Stimulated activated CD4-positive, alpha-beta T cell treated with anti-CD3 and anti-CD28 coated beads, Interleukin-12 subunit alpha, Interleukin-12 subunit beta, amount 100 ng/mL, for 4 hours (primary cell): ENCODE measurements at places on chromosomes 7 and 10.

DNA sequence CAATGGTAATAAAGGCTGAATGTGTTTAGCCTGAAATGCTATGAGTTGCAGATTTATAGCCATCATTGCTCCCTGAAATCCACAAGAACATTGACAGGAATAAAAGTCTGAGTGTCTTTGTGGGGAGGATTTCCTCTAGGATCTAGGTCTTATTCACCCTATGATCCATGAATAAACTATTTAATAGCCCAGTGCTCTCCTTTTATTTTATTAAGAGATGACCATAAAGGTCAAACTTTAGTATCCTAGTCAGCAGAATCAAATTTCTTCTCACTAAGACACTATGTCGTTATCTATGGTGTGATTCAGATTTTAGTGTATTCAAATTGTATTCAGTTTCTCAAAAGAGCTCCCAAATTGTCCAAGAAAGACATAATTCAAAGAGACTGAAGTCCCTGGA is 67.8 kb upstream of the AKR1E2 start:
- no peak for DNase-seq

DNA sequence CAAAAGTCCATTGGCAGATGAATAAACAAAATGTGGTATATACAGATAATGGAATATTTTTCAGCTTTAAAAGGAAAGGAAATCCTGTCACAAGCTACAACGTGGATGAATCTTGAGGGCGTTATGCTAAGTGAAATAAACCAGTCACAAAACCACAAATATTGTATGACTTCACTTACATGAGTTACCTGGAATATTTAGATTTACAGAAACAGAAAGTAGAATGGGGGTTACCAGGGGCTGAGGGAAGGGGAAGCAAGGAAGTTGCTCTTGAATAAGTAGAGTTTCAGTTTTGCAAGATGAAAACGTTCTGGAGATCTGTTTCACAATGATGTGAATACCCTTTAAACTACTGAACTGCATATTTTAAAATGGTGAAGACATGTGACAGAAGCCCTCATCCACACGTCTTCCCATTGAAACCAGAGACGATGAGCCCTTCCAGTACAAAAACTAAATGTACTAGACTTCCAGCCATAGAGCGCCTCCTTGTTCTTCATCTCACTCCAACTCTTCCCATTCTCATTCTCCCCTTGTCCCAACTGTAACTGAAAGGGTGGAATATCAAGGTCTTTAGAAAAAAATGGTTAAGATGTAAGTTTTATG is 62.4 kb downstream of the MICU1 start:
- DNase-seq, result no peak

DNA sequence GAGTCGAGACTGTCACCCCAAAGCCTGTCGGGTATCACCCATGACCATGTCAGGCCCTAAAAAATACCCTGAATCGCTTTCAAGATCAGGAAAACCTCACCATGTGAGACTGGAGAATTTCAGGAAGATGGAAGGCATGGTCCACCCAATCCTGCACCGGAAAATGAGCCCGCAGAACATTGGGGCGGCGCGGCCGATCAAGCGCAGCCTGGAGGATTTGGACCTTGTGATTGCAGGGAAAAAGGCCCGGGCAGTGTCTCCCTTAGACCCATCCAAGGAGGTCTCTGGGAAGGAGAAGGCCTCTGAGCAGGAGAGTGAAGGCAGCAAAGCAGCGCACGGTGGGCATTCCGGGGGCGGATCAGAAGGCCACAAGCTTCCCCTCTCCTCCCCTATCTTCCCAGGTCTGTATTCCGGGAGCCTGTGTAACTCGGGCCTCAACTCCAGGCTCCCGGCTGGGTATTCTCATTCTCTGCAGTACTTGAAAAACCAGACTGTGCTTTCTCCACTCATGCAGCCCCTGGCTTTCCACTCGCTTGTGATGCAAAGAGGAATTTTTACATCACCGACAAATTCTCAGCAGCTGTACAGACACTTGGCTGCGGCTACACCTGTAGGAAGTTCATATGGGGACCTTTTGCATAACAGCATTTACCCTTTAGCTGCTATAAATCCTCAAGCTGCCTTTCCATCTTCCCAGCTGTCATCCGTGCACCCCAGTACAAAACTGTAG is 176.2 kb downstream of the RTKN2 start:
- no peak for DNase-seq

- DNase-seq, result no peak
These were observed 36.9 kb downstream of the FRMPD2 start for GRCh38 chr10:48237259-48238250.

DNA sequence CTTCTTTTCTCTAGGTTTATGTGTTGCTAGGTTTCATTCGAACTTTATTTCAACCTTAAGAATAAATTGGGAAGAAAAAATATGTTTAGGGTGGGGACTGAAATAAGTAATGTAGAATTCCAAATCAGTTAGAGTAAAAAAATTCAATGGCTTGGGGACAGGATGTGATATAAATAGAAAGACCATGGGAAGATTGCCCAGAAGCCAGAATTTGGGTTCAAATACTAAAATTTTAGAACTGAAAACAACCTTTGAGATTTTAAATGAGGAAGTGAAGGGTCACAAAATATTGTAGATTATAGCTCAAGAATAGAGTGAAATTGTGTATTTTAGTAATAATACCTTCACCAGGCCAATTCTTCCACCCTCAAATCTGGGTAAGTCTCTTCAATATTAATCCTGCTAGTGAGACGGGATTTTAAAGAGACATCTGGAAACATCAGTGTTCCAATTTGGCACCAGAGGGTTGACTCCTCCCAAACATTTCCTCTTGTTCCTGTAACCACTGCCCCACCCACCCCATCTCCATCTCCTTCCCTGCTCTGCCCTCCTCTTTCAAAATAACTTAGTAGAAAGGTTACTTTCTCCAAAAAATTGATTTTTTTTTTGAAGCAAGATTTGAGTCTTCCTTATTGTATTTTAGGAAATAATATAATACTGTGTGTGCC is 51.3 kb upstream of the FAM3C start:
- DNase-seq, result no peak

DNA sequence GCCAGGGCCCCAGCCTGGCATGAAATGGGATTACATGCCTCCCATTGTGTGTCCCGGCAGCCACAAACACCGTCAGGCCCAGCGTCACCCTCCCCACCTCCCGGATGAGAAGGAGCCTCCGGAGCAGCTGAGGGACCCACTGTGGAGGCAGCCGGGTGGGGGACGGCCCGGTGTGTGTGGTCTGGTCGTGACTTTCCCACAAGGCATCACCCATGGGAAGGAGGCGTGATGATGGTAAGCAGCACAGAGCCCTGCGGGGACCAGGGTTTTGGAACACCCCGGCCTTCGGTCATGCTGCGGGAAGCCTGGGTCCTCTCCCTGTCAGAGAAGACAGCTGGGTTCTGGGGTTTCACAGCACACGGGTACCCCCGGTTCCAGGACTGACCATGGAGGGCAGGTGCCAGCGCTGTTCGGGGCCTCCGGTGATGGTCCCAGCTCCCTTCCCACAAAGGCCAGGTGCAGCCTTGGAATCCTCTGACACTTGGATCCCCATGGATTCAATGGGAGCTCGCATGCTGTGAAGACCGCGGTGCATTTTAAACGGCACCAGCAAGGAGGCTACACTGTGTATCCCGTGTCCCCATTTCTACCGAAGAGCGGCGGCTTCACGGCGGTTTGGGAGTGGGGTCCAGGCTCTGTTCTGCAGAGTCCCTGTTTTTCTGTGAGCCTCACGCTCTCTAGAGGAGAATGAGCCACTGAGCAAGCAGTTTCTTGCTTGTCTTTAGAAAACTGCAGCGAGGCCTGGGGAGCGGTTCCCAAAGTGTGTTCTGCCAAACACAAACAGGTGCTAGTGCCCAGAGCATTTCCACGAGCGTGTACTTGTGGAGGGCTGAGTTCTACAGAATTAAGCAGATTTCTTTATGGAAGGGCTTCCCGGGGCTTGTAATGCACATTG is 336.0 kb downstream of the ADARB2 start:
- DNase-seq, result no peak

DNA sequence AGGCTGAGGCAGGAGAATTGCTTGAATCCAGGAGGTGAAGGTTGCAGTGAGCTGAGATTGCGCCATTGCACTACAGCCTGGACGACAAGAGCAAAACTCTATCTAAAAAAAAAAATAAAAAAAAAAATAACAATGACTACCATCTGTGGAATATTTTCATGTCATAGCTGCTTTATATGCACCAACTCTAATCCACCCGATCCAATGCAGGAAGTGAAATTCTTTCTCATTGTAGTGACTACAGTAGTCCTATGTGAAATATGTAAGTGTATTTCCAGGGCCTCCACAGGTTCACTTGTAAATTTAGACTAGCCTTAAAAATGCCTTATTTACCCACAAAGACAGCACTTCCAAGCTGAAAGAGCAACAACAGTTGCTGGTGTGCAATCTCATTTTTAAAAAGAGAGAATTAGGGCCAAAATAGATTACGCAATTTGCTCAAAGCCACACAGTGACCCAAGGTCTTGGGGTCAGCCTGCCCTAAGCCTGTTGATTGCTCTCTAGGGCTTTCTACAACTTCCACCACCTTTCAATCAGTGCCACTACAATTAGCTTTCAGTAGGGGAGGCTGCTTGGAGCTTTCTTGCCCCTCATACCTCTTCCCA is 25.8 kb upstream of the EGFR start:
- no peak for DNase-seq

- no peak for DNase-seq
These were observed 465.2 kb downstream of the MDFIC start for GRCh38 chr7:115387137-115387536.

DNA sequence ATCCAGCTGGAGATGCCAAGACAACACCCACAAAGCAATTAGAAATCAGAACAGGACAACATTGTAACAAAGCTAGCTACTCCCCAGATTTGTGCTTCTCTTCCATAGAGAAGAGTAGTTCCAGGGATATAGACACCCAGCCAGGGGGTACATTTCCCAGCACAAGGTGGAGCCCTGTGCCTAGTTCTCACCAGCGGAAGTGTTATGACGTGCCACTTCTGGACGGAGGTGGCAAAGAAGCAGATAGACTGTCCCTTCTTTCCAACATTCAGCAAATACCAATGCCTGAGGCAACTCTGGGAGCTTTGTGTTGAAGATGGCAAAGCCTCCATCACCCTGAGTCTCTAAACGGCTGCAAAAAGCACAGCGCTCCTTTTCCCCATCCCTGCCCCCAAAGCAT is 23.4 kb upstream of the GSAP start:
- no peak for DNase-seq

- DNase-seq, result no peak
These were observed 50.8 kb downstream of the CNOT4 start for GRCh38 chr7:135459076-135459475.

GRCh38 chr7:44259547-44260457 is 59.0 kb downstream of the YKT6 start:
- no peak for DNase-seq

- DNase-seq, result no peak
These were observed 26.9 kb upstream of the LAMB4 start for GRCh38 chr7:108156897-108157605.

DNA sequence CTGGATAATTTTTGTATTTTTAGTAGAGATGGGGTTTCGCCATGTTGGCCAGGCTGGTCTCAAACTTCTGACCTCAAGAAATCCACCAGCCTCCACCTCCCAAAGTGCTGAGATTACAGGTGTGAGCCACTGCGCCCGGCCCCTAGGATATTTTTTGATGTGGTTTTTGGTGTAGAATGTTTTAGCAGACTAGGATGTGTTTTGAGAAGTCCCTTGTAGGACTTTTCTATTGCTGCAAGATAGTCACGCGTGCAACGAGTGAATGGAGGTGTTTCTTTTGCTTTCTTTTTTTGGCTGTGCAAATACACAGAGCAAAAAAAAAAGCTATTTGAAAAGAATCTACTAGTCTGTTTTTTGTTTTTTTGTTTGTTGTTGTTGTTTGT is 29.8 kb upstream of the KLF6 start:
- no peak for DNase-seq

DNA sequence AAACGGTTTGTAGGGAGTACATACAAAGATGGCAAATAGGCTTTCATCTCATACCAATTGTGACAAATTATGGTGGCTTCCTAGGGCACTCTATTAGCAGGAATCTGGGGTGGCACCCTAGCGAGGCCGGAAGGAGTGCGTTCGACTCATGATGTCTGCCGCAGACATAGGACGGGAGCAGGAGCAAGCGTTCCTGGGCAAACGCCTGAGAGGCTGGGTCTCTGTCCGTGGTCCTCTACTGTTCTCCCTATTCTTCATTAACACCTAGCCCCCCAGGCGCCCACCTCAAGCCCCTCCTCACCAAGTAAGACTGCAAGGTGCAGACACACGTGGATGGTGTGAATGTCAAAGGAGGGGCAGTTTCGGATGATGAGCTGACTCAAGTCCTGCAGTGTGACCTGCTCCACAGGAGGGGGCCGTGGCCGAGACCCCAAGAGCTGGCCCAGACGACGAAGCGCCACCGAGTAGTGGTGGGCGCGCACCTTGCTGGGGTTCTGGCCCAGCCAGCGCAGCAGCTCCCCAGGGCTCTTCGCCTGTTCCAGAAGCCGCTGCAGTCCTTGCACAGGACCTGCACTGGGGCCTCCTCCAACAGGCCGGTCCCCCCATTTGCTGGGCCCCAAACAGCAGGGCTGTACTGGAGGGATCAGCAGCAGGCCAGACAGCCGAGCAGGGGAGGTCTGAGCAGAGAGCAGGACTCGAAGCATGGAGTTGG is 1.3 kb downstream of the FASTK start:
- DNase-seq, result no peak

DNA sequence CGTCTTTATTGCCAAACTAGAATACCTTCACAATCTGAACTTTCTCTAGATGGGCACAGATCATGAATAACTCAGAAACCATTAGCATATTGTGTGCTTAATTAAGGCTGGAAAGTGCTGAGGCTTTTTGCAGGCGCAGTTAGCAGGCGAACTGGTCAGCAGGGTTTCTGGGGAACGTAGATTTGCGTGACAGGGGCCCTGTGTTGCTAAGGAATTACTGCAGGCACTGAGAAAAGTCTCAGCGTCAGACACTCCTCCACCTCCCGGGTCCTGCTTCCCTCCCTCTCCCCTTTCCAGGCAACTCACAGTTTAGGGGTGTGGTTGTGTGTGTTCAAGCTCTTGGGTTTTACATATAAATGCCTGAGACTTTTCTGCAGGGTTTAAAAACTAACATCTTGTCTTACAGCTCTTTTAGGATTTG is 2.2 kb downstream of the MAP3K8 start:
- DNase-seq, result no peak

- DNase-seq, result no peak
These were observed 91.1 kb upstream of the GNA12 start for GRCh38 chr7:2934984-2935740.

DNA sequence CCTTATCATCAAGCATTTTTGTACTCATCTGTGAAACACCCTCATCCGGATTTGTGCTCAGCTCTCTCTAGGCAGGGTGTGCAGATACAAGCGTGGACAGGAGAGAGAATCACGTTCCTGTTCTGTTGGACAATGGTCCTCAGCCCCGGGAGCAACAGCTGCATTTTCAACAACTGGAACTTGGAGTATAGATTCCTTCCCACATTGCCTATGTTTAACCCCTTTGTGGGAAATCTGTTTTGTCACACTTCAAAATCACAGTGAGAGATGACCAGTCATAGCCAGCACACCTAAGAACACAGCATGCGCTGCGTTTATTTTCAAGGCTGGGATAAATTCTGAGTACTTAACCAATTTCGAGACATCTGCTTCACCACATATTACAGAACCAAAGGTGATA is 32.5 kb downstream of the MAP3K8 start:
- no peak for DNase-seq

- DNase-seq, result no peak
These were observed 602.1 kb upstream of the FOXK1 start for GRCh38 chr7:4079956-4080355.
